ENCODE measurements at places on chromosomes 1 and 21.

GRCh38 chr1:145845144-145845513 is 301 bp upstream of the NUDT17 start:
- peak; percentile 21 for DNase-seq

DNA sequence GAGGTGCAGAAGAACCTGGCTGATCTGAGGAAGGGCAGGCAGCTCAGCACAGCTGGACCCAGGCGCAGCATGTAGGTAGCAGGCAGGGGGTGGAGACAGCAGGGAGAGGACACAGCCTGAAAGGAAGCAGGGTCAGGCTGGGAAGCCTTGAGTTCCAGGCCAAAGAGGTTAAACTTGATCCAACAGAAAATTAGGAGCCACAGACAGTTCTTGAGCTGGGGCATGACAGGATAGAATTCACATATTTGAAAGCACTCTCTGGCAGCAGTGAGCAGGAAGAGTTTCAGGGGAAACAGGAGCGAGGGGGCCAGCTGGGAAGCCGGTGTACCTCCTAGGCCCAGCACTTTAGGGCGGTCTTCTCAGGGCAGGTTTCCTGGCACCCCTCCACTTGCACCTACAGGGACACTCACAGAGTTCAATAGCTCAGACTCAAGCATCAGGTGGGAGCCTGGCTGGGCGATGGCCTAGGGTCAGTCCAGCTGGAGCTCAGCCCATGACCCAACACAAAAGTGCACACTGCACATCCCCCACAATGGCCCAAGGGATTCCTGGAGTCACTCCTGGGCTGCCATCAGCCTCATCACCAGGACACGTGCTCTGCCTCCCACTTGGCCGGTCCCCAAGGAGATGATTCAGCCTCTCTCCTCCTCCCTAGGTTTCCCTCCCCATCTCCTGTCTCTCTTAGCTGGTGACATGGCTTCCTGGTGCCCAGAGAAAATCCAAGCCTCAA is 22.7 kb downstream of the MATN1 start:
- no peak for DNase-seq

DNA sequence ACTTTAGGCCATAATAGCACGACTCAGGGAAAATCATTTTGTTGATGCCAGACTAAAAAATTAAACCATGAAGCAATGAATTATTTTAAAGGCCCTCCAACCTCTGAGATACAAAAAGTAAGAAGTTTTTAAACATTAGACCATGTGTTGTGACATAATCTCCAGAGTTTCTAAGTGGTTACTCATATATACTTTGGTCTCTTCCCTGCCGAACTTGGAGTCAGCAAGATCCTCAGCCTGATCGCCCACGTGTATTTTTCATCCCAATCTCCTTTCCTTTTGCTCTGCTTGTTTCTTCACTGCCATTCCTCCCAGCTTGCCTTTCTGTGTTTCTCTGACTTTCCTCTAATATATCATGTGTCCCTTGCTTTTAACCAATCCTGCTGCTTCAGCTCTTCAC is 3.8 kb downstream of the ARV1 start:
- no peak for DNase-seq

DNA sequence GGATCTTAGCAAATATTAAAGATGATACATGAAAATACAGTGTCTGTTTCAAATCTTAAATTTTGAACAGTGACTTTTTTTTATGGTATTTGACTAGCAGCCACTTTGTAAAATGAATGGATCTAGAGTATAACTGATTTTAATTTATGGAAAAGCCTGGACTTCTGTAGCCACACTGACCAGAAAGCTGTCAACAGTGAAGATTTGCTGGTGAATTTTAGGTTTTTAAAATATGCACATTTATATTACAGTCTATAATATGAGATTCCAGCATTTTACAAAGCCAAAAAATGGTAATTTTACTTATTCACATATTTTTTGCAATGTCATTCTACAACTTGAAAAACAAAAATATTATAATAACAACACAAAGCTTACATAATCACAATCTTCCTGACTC is 131.8 kb downstream of the NEGR1 start:
- DNase-seq, result no peak

DNA sequence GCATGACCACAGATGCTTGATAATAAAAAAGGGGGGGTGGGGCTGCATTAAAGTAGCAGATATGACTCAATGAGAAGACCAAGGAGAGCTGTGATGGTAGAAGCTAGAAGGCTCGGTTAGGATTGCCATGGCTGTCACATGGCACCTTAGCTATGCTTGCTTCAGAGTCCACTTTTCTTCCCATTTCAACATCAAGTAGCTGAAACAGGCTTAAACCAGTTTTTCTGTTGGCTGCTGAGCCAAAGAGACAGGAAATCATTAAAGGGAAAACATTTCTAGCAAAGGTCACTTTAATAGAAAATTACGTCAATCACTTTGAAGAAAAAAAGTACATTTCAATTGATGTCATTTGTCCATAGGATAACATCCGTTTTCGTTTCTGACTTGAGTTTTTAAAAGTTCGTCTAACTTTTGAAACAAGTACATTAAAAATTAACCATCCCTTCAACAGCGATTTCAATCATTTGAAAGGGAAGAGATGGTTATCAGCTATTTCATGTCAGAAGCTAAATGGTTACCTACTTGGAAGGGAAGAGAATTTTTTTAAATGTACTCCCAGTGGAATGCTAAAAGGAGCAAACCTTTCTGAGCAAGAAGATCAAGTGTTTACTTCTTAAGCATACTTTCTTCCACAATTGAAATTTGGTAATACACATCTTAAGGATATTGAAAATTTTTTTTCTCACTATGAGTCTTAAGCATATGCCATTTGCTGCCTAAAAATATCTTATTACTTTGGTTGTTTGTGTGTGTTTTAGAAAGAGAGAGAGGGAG is 488.1 kb upstream of the PRMT6 start:
- DNase-seq, result no peak

- DNase-seq, result no peak
These were observed 59.5 kb upstream of the EFHD2 start for GRCh38 chr1:15350151-15350550.

- no peak for DNase-seq
These were observed 922 bp downstream of the CPT2 start for GRCh38 chr1:53197291-53198200.

DNA sequence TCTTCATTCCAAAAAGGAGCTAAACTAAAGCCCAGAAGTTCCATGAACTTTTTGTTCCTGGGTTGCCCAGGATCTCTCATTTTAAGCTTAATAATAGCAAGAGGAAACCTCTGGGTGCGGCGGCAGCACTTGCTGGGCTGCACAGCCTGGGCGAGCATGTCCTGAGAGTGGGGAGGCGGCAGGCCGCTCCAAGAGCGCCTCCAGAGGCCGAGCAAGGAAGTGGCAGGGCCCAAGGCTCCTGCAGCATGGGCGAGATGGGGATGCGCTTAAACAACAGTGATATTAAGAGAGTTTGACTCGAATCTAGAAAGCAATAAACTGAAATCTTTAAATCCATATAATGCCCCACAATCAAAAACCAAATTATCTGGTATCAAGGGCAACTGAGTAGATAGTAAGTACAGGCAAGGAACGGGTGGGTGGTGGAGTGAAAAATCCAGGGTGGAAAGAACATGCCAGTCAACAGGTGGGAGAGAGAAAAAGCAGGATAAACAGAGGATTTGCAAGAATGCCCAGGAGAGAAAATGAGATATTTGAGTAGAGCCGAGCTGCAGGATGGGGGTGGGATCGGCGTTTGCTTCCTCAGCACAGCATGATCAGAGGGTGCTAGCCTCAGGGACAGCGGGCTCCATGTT is 14.1 kb upstream of the TNR start:
- no peak for DNase-seq

DNA sequence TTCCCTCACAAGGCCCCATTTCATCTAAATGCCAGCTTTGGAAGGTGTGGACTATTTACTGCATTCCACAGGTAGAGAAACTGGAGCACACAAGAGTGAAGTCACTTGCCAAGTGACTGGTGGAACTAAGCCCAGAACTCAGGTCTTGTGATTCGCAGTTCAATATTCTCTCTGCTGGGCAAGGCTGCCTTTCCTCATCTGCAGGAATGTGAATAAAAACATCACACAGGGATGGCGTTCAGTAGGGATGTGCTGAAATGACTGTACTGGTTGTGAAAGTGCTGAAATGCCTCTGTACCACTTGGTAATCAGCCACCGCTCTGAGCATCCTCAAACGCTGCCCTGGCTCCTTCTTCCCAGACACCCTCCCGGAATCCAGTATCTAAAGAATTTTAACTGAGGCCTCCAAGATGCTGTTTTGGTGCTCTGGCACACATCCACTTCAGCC is 145.6 kb downstream of the HIVEP3 start:
- no peak for DNase-seq

- no peak for DNase-seq
These were observed 64.4 kb downstream of the HSPA13 start for GRCh38 chr21:14318578-14318977.

DNA sequence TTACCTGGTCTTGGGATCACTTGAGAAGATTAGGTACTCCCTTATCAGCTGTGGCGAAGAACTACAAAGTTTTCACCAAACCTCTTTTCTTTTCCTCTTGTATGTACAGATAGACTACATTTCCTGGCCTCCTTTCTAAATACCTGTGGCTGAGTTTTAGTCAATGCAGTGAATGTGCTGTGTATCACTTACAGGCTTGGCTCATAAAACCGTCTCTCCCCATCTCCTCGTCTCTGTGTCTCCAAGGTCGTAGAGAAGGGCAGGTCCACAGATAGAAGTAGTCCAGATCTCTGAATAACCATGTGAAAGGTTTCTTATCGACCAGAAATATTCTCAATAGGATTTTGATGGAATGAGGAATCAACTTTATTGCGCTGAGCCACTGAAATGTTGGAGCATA is 9.0 kb upstream of the JUN start:
- no peak for DNase-seq

GRCh38 chr1:19619697-19620384 is 24.3 kb upstream of the NBL1 start:
- DNase-seq, result no peak

DNA sequence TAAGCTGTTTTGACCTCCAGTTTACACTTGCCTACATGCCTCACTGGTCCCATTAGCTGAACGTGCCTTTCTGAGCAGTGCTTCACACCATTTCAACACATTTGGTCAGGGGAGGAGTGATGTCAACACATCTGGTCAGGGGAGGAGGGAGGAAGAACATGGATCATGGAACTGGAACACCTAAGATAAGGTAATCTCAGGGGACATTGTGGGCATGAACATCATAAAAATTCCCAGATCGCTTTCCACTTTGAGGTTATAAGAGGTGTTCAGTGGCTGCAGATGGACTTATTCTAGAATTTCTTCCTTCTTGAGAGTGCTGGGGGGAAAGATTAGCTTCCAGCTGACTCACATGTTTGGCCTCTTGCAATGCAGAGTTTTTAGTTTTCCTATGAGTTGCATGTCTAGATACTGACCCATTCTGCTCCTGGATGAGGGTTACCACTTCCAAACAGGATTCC is 2.0 kb downstream of the QSOX1 start:
- DNase-seq, result no peak

- no peak for DNase-seq
These were observed 1.1 kb upstream of the SYNC start for GRCh38 chr1:32703479-32704291.

DNA sequence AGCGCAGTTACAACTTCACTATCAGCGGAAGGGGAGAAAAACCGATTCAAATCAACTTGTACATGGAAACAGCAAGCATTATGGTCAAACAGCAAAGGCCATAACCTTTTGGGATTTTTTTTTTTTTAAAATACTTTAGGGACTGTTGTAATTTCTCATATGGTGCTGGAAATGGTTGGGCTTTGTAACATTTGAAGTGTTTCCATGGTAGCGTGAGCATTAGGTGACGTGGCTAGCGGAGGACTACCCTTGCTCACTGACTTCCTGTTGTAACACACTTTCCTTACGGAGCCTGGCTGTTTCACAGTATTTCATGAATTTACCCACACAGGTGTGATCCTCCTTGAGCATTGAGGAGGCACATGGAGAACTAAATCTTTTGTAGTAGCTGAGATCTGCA is 269.5 kb downstream of the TM2D1 start:
- no peak for DNase-seq

DNA sequence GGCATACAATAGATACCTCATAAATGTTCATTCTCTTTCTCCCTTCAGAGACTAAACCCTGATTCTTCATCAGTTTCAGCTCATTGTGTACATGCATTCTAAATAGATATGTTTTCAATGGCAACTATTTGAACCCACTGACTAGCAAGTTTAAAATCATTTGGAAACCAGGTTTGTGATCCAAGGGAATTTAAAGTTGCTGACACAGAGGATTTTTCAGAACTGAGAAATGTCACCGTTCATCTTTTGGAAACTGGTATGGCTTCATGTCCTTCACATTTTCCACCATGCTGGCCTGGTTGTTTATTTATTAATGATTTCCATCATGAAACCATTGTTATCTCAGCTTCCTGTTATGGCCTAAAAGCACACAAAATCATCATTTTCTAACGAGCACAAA is 81.8 kb upstream of the BARHL2 start:
- no peak for DNase-seq

DNA sequence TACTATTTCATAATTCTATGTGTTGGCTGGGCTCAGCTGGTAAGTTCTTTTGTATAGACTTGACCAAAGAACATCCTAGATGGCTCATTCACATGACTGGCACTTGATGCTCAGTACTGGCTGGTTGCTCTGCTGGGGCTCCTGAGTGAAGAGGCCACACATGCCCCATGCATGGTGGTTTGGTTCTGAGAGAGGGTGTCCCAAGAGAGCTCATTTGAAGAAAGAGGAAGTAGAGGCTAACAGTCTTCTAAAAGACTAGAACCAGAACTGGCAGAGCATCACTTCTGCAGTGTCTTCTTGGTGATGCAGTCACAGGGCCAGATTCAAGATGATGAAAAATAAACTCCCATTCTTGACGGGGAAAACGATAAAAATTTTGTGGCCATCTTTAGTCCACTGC is 5.2 kb upstream of the BACH1 start:
- no peak for DNase-seq

GRCh38 chr1:198443365-198444233 is 96.9 kb downstream of the ATP6V1G3 start:
- DNase-seq, result peak; percentile 92

GRCh38 chr1:111593403-111594305 is 25.9 kb upstream of the RAP1A start:
- DNase-seq, result no peak

GRCh38 chr1:155437405-155437804 is 116.7 kb downstream of the RUSC1 start:
- no peak for DNase-seq

- DNase-seq, result no peak
These were observed 62.8 kb downstream of the SLC66A1 start for GRCh38 chr1:19374926-19375325.

- DNase-seq, result no peak
These were observed 32.2 kb upstream of the CYP4X1 start for GRCh38 chr1:46991083-46991923.
